Stimulated activated CD8-positive, alpha-beta memory T cell treated with anti-CD3 and anti-CD28 coated beads, Interleukin-4, amount 100 ng/mL, for 1 hour (primary cell): ENCODE measurements at places on chromosomes 3 and 15.

GRCh38 chr3:89098173-89098572 lies 9.2 kb upstream of the EPHA3 start:
- DNase-seq: no peak

DNA sequence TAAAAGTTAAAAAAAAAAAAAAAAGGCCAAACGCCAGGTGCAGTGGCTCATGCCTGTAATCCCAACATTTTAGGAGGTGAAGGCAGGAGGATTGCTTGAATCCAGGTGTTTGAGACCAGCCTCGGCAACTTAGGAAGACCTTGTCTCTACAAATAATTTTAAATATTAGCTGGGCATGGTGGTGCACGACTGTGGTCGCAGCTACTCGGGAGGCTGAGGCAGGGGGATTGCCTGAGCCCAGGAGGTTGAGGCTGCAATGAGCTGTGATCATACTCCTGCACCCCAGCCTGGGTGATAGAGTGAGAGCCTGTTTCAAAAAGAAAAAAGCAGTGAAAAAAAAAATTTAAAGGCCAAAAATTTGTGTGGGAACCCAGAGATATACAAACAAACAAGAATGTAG lies 2.7 kb upstream of the DLEC1 start:
- DNase-seq: no peak

DNA sequence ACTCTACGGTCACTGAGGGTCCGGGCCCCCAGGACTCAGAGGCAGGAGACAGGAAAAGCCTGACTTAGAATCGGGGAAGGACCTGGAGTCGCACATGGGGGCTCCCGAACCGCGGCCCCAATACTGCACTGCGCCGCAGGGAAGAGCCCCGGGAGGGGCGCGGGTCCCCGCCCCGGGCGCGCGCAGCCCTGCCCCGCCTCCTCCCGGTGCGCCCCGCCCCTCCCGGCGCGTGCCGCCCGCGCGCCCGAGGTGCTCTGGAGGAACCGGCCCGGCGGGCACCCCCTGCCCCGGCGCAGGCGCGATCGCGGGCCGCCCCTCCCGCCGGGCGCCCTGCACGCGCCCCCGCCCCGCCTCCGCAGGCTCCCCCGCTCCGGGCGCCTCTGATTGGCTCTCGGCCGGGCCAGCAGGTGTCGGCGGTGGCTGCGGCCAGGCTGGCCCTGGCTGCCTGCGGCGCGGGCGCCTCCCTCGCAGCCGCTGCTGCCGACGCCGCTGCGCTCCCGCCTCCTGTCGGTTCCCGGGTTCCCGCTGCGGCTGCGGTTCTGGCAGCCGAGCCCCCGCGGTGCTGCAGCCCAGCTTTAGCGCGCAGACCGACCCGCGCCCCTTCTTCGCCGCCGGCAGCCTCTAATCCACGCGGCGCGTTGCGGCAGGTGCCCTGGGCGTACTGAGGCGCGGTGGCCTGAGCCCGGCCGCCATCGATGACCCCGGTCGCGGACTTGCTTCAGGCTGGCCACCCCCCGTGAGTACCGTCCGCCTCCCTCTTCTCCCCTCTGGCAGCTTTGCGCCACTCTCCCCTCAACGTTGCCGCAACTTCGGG lies at the start of gene MYRIP:
TSS of gene MYRIP (plus strand) at position 429 of the 814 bp plus-strand sequence. CDS start 91,208 bp downstream, outside the sequence.
- no peak for DNase-seq

DNA sequence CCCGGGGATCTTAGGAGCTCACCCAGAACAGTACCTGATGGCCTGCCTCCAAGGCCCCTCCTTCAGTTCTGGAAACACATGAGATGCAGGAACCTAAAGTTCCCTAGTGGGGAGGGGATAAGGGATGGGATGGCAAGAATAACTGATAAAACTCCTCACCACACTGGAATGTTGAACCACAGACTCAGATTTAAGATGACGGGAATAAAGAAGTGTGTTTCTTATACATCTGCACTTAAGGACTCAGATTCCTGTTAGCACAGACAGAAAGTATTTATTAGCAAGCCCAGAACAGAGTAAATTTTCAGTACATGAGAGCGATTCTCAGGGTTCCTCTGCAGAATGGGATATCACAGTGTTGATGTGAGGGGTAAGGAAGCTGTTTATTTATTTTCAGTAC lies 245.2 kb downstream of the TLE3 start:
- DNase-seq: no peak

DNA sequence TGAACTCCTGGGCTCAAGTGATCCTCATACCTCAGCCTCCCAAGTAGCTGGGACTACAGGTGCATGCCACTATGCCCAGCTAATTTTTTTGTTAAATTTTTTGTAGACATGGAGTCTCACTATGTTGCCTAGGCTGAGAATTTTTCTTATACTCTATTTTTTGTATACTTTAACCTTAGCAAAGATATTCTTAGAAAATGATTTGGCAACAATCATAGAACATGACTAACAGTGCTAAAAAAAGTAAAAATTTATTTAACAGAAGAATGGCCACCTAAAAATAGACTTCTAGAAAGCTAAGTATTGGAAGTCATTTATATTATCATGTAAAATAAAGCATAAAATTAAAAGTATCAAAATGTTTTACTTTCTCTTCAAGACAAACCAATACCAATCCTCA lies 322.3 kb downstream of the PLCL2 start:
- DNase-seq: no peak

DNA sequence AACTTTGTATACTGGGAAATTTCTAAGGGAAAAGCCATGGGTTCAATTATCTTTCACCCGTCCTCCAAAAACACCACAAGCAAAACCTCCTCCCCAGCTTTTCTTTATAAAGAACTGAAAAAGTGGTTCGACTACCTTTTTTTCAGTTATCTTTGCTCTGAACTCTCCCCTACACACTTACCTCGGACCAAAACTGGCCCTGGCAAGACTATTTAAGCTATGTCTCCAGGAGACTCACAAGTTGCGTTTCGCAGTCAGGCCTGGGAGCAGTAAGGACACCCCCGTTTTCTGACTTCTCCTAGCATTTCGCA lies 645 bp downstream of the COPS2 start:
- no peak for DNase-seq

- DNase-seq: no peak
Measured at GRCh38 chr15:68325726-68326125, 48.2 kb downstream of the FEM1B start.

DNA sequence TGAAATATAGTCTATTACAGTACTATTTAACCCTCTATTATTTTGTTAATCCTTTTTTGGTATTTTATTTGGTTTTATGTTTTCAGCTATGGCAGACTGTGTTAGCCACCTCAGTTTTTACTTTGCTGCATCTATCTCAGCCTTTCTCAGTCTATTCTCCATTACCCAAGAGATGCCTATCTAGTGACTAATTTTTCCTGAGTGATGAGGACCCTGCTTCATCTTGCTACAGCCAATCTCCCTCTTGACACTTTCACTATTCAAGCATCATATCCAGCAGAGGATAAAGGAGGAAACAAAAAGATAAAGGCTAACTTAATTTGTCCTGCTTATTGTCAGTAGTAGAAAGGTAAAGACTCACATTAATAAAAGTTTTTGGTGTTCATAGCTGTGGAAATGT lies 141.8 kb upstream of the NECTIN3 start:
- no peak for DNase-seq

GRCh38 chr3:47491186-47491585 lies 15.4 kb upstream of the SCAP start:
- DNase-seq: no peak

GRCh38 chr3:111311126-111311525 lies 230.9 kb upstream of the CD96 start:
- DNase-seq: no peak

GRCh38 chr3:31232055-31233025 lies 300.4 kb upstream of the STT3B start:
- DNase-seq: no peak

- DNase-seq: no peak
Measured at GRCh38 chr15:26157081-26157480, 294.0 kb upstream of the ATP10A start.

DNA sequence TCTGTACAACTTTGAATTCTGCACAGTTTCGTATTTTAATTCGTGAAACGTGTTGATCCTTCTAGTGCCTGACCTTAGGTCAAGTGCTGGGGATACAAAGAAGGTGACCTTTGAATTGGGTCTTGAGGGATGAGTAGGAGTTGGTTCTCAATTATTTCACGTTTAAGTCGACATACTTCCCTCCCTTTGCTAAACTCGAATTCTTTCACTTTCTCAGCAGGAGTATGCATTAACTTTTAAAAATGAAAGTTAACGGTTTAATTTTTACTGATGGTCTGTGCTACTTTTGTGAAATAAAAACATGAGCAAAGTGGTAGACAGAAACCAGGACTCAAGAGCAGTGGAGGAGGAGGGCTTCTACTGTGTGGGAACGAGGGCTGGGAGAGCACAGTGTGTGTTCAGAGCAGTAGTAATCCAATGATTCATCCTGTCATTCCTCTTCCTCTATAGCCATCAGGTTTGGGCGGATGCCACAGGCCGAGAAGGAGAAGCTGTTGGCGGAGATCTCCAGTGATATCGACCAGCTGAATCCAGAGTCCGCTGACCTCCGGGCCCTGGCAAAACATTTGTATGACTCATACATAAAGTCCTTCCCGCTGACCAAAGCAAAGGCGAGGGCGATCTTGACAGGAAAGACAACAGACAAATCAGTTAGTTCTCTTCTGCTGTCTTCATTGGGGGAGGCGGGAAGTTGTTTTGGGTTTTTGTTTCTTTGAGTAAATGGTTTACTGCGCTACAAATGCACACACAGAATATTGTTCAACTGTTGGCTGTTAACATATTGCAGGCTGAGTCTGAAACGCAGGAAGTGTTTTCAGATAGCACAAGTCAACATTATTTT lies 78.6 kb upstream of the TSEN2 start:
- DNase-seq: no peak
